Activated CD8-positive, alpha-beta memory T cell treated with anti-CD3 and anti-CD28 coated beads for 36 hours (primary cell): ENCODE measurements at places on chromosomes 13 and 19. TPM values are rescaled to one million over a fixed set of nuclear protein-coding genes. Genes with fewer than 3 reads are reported as not detected.

SLITRK6 gene
- not detected for total RNA-seq

TINCR gene
- total RNA-seq: 0.48 TPM

ATP8A2 gene
- total RNA-seq: 0.75 TPM

KBTBD6 gene
- 5.7 TPM for total RNA-seq

TNFRSF19 gene
- not detected for total RNA-seq

ZNF433 gene
- total RNA-seq: 0.65 TPM

HS6ST3 gene
- total RNA-seq: not detected

NTN5 gene
- total RNA-seq: 0.19 TPM

ATP4A gene
- total RNA-seq: not detected

C3 gene
- total RNA-seq: 0.88 TPM

SHISA7 gene
- total RNA-seq: not detected

TUBA3C gene
- total RNA-seq: not detected

PNMA8C gene
- not detected for total RNA-seq

GPR12 gene
- total RNA-seq: not detected

ILF3 gene
- total RNA-seq: 479 TPM

FSD1 gene
- total RNA-seq: 16.3 TPM
